Fibroblast of skin of left quadriceps (primary cell): ENCODE measurements at places on chromosomes 3 and 15.

DNA sequence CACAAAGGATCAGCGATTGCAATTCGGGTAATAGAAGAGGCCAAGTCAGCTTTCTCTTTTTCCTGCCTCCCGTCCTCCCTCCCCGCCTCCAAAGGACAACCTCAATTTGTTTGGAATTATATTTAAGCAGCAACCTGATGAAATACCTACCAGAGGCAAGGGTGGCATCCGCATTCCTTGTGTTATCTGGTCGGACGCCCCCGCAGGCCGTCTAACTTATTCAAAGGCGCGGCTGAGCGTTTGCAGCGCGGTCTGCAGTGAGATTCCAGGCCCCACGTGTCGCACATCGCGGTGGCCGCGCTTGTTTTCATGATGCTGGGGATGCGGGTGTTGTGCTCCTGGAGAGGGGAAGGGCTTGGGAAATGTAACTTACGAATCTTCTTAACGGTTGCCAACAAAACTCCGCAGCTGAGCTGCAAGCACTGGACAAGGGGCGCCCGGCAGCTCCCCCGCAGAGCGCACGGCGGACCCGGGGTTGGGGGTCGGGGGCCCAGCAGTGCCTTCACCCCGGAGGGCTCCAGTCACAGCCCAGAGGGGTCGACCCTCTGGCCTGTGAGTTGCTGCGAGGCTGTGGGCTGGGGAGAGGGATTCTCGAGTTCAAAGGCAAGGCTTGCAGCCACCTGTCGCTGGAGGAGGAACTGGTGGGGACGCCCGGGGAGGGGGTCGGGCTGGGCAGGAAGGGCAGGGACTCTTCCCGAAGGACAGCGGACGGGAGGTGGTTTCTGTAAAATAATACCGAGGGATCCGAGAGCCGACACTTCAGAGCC lies 20.5 kb upstream of the RGMA start:
- no peak for DNase-seq

GRCh38 chr3:135393159-135393558 lies 572.4 kb upstream of the PPP2R3A start:
- DNase-seq = no peak

- DNase-seq = peak; percentile 15
Measured at GRCh38 chr3:196889844-196890708, 22.4 kb downstream of the SENP5 start.

DNA sequence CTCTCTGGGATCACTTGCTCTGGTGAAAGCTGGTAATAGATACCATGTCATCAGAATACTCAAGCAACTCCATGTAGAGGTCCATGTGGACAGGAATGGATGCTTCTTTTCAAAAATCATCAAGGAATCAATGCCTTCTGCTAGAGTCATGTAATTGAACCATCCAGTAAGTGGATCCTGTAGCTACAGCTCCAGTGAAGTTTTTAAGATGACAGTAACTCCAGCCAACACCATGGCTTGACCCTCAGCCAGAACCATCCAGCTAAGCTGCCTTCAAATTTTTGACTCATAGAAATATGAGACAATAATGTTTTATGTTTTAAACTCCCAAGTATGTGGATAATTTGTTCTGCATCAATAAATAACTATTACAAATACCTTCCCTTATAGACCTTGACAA lies 923.7 kb downstream of the EPHA3 start:
- DNase-seq = no peak

DNA sequence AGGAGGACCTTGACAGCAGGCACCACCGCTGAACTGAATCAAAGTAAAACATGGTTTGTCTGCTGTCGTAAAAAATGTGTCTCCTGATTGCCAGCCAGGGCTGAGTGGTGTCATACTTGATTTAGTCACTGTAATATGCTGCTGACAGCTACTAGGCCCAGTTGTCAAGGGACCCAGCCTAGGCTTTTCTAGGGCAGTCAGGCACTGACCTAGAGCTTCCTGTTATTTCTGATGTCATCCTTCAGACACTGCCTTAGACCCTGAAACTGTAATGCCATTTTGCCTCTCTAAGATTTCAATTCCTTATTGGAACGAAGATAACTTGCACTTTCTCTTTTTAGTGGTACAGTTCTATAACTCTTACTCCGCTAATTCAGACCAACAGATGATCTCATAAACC lies 2.6 kb upstream of the MRPL3 start:
- DNase-seq = no peak

DNA sequence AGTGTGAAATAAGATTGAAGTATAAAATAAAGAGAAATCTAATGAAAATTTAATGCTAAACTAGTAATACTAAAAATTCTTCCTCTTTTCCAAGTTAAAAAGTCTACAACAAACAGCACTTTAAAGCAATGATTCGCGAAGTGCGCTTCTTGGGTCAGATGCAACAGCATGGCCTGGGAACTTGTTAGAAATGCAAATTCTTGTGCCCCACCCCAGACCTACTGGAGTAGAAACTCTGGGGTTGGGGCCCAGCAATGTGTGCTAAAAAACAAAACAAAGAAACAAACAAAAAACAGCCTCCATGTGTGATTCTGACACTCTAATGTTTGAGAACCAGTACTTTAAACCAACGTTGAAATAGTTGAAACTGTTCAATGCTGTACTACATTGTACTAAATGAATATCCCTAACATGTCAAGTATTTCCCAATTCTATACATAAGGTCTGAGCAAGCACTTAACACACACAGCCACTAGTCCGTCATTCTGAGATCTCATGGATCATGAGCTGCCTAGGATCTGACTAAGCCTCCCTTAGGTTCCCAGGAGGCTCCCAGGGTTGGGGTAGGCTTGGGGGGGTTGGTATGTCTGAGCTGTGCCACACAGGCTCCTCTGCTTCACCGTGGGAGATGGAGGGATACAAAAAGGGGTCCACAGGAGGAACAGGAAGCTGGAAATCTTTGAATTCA lies 6.1 kb downstream of the RASGRP1 start:
- peak; percentile 77 for DNase-seq

GRCh38 chr3:160564949-160565441 lies 376 bp downstream of the KPNA4 start:
- DNase-seq = no peak

- DNase-seq = no peak
Measured at GRCh38 chr3:123503203-123503602, 54.3 kb upstream of the ADCY5 start.

DNA sequence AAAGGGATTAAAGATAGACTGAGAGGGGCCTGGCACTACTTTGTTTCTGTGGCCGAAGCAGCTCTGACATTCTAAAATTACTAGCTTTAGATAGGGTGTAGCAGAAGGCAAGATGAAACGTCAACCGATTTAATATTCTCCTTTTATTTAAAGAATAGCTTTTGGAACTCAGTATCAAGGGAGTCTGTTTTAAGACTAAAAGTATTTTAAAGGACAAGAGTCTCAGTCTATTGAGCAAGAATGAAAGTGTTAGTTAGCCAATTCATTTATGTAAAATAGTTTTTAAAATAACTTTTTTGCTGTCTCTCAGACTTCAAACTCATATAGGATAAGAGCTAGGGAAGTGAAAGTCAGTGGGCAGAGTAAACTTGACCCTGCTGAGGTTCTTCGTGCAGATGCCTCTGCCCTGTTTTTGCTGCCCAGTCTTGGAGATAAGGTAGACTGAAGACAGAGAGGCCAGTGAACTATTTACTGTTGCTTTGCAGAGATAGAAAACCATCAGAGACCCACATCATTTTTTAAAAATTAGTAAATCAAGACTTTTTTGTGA lies 1090.9 kb downstream of the ROBO2 start:
- DNase-seq = no peak

DNA sequence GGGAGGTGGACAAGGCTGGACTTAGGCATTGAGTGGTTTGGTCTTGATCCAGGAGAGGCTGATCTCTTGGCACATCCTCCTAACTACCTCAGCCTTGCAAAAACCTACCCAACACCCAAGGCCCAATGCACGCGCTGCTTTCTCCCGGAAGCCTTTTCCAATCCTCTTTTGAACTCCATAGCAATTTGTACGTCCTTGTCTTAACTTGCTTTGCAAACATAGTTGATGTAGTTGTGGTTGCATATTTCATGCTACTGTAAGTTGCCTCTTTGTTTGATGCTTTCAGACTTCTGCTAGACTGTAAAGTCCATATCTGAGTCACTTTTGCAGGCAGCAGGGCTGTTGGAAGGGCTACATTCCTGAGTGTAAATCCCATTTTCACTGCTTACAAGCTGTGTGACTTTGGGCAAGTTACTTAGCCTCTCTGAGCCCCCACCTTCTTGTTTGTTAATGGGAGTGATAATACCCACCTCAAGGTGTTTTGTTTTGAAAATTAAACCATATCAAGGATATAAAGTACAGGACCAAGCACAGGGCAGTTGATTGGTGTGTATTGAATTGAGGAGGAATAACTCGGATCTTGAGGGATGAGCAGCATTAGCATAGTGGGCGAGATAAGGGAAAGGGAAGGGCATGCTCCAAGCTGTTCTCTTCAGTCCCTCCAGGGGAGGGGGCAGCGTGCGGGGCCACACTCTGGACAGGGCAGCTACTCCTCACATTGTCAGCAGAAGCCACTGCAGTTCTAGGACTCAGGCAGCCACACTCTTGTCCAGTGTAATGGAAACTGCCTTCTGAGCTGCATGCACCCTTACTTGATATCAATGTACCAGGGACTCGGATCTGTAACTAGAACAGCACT lies 28.8 kb downstream of the SIAH2 start:
- DNase-seq = no peak

DNA sequence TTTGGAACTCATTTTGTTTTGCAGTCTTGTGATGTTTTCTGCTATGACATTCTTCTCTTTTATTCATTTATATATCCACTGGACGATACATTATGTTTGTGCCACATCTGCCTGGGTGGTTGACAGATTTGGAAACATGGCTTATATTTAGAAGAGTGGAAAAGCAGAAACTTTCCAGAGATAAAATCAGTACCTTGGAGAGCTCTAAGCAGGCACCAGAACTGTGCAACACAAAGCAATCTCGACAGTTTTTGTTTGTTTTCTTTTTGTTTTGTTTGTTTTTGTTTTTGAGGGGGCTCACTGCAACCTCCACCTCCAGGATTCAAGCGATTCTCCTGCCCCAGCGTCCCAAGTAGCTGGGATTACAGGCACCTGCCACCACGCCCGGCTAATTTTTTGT lies 45.5 kb downstream of the SYN2 start:
- DNase-seq = no peak

GRCh38 chr3:178022599-178022998 lies 513.6 kb upstream of the KCNMB2 start:
- no peak for DNase-seq

DNA sequence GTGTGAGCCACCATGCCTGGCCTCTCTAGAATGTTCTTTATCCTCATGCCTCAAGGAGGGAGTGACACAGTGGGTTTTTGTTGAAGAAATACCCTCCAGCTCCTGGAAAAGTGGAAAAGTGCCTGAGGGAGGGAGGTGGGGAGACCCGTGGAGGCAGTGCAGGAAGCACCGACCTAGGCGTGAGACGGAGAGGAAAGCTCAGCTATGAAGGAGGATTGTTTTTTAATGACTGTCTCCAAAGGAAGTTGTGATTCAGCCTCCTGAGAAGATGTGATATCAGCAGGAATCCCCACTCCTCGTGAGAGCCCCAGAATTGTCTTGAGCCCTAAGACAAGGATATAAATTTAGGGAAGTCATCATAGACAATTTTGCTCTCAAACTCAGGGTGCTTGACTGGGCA lies 21.7 kb downstream of the RPLP1 start:
- no peak for DNase-seq

GRCh38 chr15:84725001-84725491 lies 9.1 kb upstream of the SEC11A start:
- no peak for DNase-seq

DNA sequence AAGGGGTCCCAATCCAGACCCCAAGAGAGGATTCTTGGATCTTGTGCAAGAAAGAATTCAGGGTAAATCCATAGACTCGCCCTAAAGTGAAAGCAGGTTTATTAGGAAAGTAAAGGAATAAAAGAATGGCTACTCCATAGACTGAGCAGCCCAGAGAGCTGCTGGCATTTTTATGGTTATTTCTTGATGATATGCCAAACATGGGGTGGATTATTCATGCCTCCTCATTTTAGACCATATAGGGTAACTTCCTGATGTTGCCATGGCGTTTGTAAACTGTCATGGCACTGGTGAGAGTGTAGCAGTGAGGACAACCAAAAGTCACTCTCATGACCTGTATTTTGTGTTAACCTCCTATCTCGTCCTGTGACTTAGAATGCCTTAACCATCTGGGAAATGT lies 142.2 kb downstream of the DOCK3 start:
- no peak for DNase-seq

GRCh38 chr15:85086855-85087254 lies 105.2 kb downstream of the PDE8A start:
- DNase-seq = no peak

- DNase-seq = no peak
Measured at GRCh38 chr15:86392874-86393273, 313.2 kb downstream of the AGBL1 start.

GRCh38 chr3:52240886-52241370 lies 2.0 kb upstream of the TWF2 start:
- no peak for DNase-seq

DNA sequence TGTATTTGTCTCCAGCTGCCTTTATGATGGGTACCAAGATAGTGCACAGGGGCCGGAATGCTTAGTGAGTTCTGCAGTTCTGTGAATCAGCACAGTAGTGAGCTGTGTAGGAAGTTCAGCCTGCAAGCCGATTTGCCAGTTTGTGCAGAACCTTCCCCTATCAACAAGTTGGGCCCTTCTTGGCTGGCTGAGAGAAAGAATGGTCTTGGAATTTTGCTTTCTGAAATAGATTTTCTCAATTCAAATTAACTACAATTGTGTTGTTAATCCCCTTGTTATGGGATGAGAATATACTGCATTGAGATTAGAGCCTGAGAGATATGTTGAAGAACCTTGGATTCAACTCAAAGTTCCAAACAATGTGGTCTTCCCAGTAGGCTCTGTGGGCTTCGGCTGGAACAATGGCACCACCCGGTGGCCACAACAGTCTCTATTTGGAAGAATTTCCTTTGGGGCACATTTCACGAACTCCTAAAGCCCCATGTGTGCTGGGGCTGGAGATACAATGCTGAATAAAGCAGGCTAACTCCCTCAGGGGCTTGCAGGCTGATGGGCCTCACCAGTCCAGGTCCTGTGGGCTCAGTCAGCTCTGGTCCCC lies 59.1 kb downstream of the TRIM42 start:
- no peak for DNase-seq

GRCh38 chr3:18919158-18919557 lies 229.2 kb upstream of the KCNH8 start:
- DNase-seq = no peak

GRCh38 chr3:26967501-26967900 lies 344.9 kb downstream of the LRRC3B start:
- no peak for DNase-seq

DNA sequence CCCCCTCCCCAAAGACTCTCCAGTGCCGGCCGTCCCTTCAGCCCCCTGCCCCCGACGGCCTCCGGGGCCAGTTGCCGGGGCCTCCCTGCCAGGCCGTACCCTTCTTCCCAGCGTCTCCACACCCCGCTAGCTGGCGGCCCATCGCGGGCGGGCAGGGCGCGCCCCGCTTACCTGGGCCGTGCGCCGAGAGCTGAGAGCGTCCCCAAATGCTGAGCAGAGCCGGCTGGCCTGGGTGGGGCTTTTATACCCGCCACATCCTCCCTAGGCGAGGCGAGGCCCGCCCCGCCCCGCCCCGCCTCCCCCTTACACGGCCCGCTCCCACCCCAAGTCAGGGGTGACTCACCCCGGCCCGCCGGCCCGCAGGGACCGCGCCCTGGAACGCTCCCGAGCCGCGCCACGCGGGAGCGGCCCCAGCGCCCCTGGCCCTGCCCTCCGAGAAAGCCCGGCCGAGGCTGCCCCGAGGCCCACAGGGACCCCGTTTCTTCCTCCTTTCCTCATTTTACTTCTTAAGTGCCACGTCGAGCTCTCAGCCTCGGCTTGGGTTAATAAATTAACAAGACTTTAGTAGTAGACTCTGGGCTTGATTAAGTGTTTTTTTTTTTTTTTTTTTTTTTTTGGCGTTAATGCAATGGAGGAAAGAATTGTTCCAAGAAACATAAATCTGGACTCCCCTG lies at the start of gene ANXA2:
Gene ANXA2, minus strand, starts transcription at position 215 of the 674 bp plus-strand sequence. CDS start 11,911 bp downstream, outside the sequence.
- DNase-seq = peak; percentile 81
